ENCODE measurements at places on chromosomes 2 and 18. TPM values are rescaled to one million over a fixed set of nuclear protein-coding genes. Genes with fewer than 3 reads are reported as not detected.

The FAM98A gene
- total RNA-seq = 22.2 TPM

The ANKRD30BL gene
- total RNA-seq = not detected

The CYP26B1 gene
- total RNA-seq = not detected

The SERPINB7 gene
- total RNA-seq = not detected

The FBXO41 gene
- total RNA-seq = 13.8 TPM

The IL1RN gene
- 0.52 TPM for total RNA-seq

The FOXD4L1 gene
- total RNA-seq = not detected

The SERPINB4 gene
- total RNA-seq = not detected

The THUMPD2 gene
- 12.7 TPM for total RNA-seq

The LYPD6B gene
- total RNA-seq = not detected
